ENCODE measurements at places on chromosomes 1 and 21.

DNA sequence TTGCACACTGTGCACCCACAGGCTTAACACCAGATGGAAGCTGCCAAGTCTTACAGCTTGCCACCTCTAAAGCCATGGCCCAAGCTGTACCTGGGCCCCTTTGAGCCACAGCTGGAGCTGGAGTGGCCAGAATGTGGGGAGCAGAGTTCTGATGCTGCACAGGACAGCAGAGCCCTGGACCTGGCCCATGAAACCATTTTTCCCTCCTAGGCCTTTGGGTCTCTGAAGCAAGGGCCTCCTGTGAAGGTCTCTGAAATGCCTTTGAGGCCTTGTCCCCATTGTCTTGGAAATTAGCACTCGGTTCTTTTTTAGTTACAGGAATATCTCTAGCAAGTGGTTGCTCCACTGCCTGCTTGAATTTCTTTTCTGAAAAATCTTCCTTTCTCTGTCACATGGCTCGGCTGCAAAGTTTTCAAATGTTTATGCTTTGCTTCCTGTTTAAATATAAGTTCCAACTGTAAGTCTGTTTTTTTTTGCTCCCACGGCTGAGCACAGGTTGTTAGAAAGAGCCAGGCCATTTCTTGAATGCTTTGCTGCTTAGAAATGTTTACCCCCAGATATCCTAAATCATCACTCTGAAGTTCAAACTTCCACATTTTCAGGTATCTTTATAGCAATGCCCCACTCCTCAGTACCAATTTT is 156.8 kb upstream of the GORAB start:
- no peak for DNase-seq

DNA sequence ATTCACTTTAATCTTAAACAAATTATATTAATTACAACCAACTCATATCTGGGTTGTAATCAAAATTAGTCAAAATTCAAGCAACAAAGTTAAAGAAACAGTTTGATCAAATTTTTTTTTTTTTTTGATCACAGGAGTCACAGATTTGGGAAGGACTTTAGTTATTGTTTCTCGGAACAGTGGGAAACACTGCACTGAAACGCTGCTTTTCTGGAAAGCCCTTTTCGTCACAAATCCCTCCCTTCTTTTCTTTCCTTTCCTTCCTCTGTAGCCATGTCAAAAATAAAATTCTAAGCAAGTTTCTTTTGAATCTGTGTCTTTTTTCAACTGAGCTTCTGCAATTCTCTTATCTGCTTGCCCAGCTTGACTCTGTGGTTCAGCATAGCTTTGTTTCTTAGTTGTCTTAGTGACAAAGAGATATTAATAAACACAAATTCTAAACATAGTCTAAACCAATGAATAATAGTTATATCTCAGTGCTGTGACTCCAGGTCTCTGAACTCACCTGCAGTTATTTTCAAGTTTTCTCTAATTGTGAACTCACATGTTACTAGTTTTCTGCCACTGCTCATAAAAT is 53.8 kb downstream of the PTGS2 start:
- DNase-seq: no peak

- DNase-seq: no peak
Measured at GRCh38 chr1:7476402-7476801, 294.7 kb upstream of the VAMP3 start.

DNA sequence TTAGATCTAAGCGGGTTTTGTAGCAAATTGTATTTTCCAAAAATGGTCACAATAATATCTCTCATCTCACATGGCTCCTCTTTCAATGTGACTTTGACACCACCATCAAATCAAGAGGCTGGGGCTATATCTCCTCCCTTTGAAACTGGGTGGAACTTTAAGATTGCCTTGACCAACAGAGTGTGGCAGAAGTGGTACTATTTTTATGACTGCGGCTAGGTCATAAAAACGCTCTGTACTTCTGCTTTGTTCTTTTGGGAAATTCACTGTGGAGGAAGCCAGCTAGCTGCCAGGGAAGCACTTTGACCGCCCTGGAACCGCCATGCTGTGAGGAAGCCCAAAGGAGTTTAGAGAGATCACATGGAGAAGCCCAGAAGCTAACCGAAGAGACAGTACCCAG is 50.7 kb upstream of the ACOT11 start:
- DNase-seq: no peak

DNA sequence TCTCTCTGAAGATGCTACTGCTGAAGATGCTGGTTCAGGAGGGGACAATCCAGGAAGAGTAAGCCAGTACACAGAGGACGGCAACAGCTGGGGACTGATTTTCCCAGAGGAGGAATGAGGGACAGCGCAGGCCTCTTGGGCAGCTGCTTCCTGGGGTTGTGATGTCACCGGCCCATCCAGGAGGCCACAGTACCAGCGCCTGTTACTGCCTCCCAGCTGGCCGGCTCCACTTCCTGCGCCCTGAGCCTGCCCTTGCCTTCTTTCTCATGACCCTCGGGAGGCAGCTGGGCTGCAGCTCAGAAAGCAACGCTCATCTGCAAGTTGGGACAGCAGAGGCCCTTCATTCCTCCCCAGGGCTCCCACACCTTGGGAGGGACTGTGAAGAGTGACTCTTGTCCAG is 21.9 kb upstream of the ID3 start:
- DNase-seq: no peak

DNA sequence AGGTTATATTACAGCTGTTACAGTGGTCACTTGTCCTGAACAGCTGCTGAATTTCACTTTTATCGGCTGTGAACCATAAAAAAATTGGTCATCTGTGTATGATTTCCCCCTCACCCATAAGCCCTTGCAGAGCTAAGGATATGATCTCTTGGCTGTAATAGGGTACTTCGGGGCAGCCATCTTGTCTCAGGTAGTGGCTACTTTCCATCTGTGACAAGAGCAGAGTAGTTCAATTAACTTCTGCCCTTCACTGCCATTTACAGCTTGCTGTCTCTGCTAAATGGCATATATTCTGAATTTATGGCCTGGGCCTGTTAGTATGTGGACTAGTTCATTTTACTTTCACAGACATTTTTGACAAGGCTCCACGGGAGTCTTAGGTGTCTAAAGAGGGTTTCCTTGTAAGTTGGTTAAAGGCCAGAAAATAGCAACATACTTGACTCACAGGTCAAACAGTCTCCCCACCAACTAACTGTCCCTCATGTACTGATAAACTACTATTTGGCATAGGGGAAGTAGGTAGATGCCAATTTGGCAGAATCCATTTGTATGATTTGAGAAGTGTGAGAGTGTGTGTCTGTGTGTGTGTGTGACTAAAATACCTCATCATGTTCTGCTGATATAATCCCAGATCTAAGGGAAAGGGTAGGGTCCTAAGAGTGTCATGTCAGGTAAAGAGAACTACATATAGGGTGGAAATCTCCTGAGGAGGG is 151.6 kb downstream of the KCTD3 start:
- no peak for DNase-seq

Measured in HFF-Myc (cell line).